Aorta (tissue), 5 donors: ENCODE measurements at places on chromosomes 2 and 18. TPM values are rescaled to one million over a fixed set of nuclear protein-coding genes. Genes with fewer than 3 reads are reported as not detected.

The TNFRSF11A gene
- 1.5 TPM for polyA plus RNA-seq

The ABCG8 gene
- not detected for polyA plus RNA-seq

The RESP18 gene
- not detected for polyA plus RNA-seq

The PAX8 gene
- not detected for polyA plus RNA-seq

The SLC14A1 gene
- 33.6 TPM for polyA plus RNA-seq

The APLF gene
- polyA plus RNA-seq, result 1.3 TPM

The TTN gene
- 0.63 TPM for polyA plus RNA-seq

The PREPL gene
- 32.4 TPM for polyA plus RNA-seq

The B3GNT7 gene
- polyA plus RNA-seq, result 0.56 TPM

The PLB1 gene
- polyA plus RNA-seq, result 8.9 TPM

The DOK6 gene
- polyA plus RNA-seq, result 2.1 TPM

The LIMS2 gene
- 2,193 TPM for polyA plus RNA-seq

The FOXD4L1 gene
- polyA plus RNA-seq, result 0.10 TPM

The ACTG2 gene
- 301 TPM for polyA plus RNA-seq

The SLC30A3 gene
- polyA plus RNA-seq, result 20.2 TPM

The OR6B2 gene
- polyA plus RNA-seq, result not detected
